ENCODE measurements at places on chromosomes 16 and 17. TPM values are rescaled to one million over a fixed set of nuclear protein-coding genes. Genes with fewer than 3 reads are reported as not detected.

The NHERF2 gene
- total RNA-seq, result 20.6 TPM

The NDE1 gene
- total RNA-seq, result 62.9 TPM

The OR4D1 gene
- not detected for total RNA-seq

The HOXB1 gene
- not detected for total RNA-seq

The DLX3 gene
- total RNA-seq, result not detected

The TMEM235 gene
- not detected for total RNA-seq

The ABCA8 gene
- 123 TPM for total RNA-seq

The EVI2B gene
- total RNA-seq, result under 0.01 TPM

The ARL17B gene
- total RNA-seq, result 5.1 TPM

The CCL15 gene
- not detected for total RNA-seq

The ZNF48 gene
- total RNA-seq, result 6.8 TPM

The CDRT4 gene
- total RNA-seq, result 0.28 TPM

The TP53TG3C gene
- total RNA-seq, result 0.19 TPM

The OXLD1 gene
- total RNA-seq, result 24.8 TPM

The SPATA32 gene
- total RNA-seq, result under 0.01 TPM

The PRR29 gene
- total RNA-seq, result 0.85 TPM

The PGAP3 gene
- 4.2 TPM for total RNA-seq

The KRT36 gene
- total RNA-seq, result not detected

The PRAC2 gene
- total RNA-seq, result not detected

The DRC3 gene
- 0.38 TPM for total RNA-seq

The DPEP1 gene
- total RNA-seq, result 0.56 TPM

The OTOP3 gene
- total RNA-seq, result not detected

The RAB37 gene
- total RNA-seq, result 0.19 TPM

Data from regular cardiac myocyte (primary cell).